ENCODE measurements at places on chromosomes 2 and 18. TPM values are rescaled to one million over a fixed set of nuclear protein-coding genes. Genes with fewer than 3 reads are reported as not detected.

DNA sequence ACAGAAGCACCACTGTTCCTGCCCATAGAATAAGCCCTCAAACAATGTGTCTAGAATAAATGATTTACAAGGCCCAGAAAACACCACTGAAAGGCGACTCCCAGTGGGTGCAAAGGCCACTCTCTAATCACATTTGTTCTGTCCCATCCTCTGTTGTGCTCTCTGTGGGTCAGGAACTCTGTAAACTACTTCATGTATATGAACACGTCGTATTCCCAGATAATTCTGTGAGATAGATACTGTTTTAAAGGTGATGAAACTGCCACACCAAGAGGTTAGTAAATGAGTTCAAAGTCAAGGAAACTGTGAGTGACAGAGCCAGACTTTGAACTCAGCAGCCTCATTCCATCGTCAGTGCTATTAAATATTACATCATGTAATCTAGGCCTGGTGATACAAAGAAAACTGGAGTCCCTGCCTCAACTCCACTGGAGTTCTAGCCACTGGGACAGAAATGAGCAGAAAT is 269.7 kb upstream of the DCC start:
- DNase-seq: no peak

DNA sequence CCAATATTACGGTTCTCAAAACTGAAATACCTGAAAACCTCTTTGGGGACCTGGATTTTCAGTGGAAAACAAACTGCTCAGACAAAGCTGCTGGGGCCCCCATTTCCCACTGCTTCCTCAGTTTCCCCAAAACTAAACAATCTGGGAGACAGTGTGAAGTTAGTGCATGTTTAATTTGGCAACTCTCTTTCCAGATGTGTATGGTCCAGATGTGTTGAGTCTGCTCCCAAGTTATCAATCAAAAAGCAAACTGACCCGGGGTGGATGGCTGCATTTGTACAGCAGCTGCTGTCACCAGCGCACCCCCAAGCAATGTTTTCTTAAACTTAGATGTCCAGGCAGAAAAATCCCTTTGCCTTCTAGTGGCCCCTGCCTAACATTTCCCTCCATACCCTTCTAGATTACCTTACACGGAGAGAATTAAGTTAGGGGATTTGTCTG is 136.9 kb downstream of the COPS8 start:
- DNase-seq: no peak

GRCh38 chr2:236841389-236841788 is 244.3 kb upstream of the COPS8 start:
- no peak for DNase-seq

GRCh38 chr18:39911716-39912115 is 2043.3 kb upstream of the PIK3C3 start:
- no peak for DNase-seq

GRCh38 chr2:72893594-72894319 is 6.5 kb downstream of the SPR start:
- DNase-seq: peak; percentile 54

GRCh38 chr2:16321256-16321655 is 344.4 kb downstream of the CYRIA start:
- DNase-seq: no peak

DNA sequence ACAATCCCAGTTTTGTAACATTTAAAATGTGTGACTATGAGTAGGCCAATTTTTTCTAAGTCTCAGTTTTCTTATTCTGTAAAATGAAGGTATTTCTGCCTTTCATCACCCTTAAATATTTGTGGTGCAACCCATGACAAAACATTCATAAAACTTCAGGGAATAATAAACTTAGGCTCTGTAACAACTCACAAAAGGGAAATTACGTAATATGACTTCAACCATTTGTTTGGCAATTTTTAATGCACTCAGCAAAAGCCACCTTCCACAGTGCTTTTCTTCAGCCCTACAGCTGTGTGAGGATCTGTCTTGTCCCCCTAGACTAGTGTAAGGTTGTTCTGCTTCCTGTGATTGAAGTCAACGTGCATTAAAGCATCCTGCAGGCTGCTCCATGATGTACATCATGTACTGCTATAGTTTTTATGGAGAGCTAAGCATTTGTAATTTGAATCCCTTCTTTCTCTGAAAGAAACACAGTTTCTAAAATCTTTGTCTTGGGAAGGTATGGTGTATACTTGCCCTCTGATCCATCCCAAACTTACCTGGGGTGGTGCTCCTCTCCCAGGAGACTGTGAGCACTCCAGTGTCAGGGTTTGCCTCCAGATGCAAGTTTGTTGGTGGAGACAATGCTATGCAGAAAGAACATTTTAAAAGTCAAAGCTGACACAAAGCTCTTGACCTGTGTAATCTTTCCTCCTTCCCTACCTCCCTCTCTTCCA is 39.1 kb downstream of the FN1 start:
- DNase-seq: no peak

DNA sequence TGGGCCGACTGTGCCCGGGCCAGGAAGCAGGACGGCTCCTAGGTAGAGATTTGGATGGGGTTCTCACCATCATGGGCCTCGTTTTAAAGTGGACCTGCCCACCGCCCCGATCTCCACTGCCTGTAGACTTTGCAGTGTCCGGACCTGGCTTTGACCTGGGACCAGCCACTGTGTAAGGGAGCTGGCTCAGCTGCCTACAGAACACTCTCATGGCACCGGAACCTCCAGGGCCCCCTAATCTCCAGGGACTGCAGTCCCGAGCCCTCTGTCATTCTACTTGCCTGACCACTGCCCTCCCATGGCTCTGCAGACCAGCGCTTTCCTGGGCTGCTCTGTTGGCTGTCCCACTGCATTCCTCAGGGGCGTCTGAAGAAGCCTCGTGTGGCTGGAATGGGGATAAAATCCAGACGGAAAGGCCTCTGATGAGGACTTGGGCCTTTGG is 120.8 kb downstream of the GLI2 start:
- DNase-seq: no peak

DNA sequence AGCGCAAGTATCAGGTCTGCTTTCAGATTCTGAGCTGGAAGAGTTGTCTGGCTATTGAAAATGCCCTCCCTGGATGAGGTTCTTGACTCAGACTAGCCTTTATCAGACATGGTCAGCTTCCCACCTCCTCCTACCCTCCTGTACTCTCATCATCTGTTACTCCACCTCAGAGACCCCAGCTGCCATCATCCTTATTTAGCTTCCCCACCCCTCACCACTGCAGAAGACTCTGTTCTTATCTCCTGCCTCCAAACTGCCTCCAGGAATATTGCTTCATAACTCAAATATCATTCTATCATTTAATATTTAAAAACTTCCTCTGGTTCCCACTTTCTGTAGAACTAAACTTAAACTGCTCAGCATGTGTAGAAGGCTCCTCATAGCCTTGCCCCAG is 31.1 kb upstream of the PPP3R1 start:
- no peak for DNase-seq

DNA sequence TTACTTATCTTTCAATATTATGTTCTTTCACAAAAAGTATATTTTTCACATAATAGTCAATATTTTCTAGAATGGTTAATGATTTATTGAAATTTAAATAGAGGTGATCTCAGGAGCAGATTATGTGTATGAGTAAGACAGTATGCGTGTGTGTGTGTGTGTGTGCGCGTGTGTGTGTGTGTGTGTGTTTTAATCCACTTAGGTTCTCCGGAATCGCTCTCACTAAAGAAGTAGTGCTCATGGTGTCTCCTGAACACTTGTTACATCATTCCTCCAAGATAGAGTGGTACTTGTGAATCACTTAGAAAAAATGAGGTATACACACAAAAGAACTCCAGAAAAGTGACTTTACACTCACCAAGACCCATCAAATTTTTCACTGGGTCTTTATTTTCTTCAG is 91.0 kb upstream of the KCNH7 start:
- DNase-seq: no peak

GRCh38 chr2:96204836-96205624 is 3.6 kb downstream of the STARD7 start:
- no peak for DNase-seq

DNA sequence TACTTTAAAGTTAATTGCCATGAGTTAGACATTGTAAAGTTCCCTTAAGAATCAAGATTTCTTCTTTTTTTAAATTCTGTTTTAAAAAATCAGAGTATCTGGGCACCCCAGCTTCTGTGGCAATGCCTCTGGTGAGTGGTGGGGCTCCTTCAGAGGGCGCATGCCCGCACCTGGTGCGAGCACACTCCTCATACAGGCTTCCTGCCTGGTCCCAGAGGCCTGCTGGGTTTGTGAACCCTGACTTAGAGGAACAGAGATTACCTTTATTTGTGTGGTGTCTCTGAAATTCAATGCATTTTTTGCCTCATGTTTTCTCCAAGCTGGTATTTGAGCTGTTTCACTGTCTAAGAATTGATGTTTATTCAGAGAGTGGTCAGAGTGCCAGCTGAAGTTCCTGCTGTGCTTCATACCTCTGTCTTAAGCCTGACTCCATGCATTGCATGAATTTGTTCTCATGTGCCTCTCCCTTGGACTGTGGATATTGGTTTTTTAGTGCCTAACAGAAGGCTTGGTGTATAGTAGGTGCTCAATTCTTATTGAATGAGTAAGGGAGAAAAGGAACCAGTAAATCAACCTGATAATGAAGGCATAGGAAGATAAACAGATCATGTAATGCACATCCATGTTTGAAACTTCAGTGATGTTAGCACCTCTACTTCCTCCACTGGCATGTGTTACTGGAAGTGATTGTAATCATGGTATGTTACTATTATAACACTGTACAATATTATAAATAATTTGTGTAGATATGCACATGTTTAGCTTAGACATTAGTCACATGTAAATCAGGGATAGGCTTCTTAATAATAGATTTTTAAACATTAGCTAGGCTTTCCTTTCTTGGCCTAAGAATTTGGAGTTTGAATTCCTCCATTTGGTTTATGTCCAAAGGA is 29.0 kb downstream of the PHLPP1 start:
- no peak for DNase-seq

- DNase-seq: no peak
These were observed 234.3 kb upstream of the LYPD1 start for GRCh38 chr2:132904142-132904842.

GRCh38 chr2:237213315-237214022 is 127.8 kb downstream of the COPS8 start:
- no peak for DNase-seq

GRCh38 chr2:178914259-178914849 is 107.1 kb upstream of the TTN start:
- peak; percentile 77 for DNase-seq

GRCh38 chr2:68330691-68331090 is 10.9 kb upstream of the CNRIP1 start:
- no peak for DNase-seq

- DNase-seq: no peak
These were observed 328.9 kb upstream of the CHAC2 start for GRCh38 chr2:53438692-53439091.

DNA sequence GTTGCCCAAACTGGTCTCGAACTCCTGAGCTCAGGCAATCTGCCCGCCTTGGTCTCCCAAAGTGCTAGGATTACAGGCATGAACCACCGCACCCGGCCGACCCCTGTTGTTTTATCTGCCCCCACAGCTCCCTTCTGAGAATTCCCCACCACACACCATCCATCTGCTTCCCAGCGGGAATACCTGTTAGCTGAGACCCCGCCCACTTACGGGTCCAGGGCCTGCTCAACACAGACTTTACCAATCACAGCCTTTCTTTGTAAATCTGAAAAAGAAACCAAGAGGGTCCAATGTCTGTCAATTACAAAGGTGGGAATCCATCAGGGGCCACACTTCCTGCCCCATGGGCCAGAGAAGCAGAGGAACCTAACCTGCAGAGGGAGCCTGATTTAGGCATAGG is 14.2 kb upstream of the CABLES1 start:
- no peak for DNase-seq

DNA sequence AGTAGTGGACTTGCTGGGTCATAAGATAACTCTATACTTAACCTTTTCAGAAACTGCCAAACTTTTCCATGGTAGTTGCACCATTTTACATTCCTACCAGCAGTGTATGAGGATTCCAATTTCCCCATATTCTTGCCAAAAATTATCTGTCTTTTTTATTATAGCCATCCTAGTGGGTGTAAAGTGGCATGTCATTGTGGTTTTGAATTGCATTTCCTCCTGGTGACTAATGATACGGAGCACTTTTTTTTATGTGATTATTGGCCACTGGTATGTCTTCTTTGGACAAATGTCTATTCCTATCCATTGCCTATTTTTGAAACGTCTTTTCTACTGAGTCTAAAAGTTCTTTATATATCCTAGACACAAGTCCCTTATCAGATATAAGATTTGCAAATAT is 44.3 kb downstream of the CACNB4 start:
- DNase-seq: no peak

DNA sequence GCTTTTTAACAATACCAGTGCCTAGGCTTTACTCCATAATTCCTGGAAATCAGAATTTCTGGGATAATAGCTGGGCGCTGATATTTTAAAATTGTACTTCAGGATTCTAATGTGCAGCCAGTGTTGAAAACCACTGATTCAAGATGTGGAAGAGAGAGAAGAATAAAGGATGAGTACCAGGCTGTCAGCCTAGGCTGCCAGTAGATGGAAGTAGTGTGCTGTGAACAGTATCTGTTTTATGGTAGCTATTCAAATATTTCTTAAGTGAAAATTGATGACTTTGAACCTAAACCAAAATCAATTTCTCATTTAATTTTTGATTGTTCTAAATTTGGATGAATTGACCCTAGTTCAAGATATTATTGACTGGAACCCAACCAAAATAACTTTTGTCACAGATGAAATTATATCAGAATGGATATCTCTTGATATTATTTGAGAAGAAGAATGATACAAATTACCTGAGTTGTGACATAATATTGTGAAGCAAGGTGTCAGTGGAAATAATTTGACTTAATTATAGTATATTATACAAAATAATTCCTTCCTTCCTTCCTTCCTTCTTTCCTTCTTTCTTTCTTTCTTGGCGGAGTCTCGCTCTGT is 88.0 kb downstream of the COMMD1 start:
- no peak for DNase-seq

- DNase-seq: no peak
These were observed 797.4 kb downstream of the SUCLG1 start for GRCh38 chr2:83661711-83662110.

DNA sequence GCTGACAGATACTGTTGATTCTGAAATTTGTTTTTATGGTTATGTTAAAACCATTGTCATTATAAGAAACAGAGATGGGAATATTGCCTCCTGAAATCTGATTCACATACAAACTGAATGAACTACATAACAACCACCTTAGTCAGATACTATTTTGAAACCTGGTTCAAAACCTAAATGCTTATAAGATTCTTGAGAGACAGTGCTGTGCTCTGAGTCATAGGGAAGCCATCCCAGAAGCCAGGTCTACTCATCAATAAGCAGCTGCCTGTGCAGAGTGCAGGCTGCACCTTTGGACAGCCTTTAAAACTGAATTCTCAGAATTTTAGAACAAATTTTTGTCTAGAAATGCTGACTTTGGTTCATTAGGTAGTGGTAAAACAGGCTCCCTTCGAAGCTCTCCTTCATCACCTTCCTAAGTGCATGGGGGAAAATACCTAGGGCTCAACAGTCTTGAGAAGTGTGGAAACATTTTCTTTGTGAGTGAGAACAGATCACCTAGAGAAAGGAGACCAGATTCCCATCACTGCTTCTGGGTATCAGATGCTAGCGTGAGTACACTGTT is at the start of gene SERPINB7:
TSS of gene SERPINB7 (plus strand) at position 253 of the 565 bp plus-strand sequence. CDS start 6,955 bp downstream, outside the sequence.
- no peak for DNase-seq

Gene LOXHD1
- 0.14 TPM for total RNA-seq

Gene DLX1
- not detected for total RNA-seq

Gene ST8SIA3
- total RNA-seq: not detected

Gene SERPINB13
- not detected for total RNA-seq

Gene CBLN2
- not detected for total RNA-seq

Gene STRN
- 29.8 TPM for total RNA-seq
